Stimulated activated CD4-positive, alpha-beta T cell treated with anti-CD3 and anti-CD28 coated beads, Interleukin-12 subunit alpha, Interleukin-12 subunit beta, amount 100 ng/mL, for 24 hours (primary cell): ENCODE measurements at places on chromosomes 5 and 9.

- no peak for DNase-seq
These were observed 214.9 kb downstream of the PLK2 start for GRCh38 chr5:58244819-58245475.

DNA sequence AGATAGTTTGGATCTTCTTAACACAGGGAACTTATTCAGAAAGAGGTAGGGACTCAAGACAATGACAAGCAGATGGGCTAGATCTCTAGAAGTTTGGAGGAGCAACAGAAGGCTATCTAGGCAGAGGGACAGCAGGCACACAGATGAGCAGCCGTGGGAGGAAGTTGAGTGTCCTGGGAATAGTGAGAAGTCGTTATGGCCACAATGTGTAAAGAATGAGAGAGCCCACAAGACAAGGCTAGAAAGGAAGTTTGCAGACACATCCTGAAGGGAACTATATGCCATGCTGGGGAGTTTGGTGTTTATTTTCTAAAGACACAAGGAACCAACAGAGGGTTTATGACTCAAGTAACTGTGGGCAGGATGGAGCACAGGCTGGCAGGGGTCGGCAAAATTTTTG is 160.6 kb downstream of the PALM2AKAP2 start:
- no peak for DNase-seq

GRCh38 chr5:172335721-172336120 is 52.2 kb upstream of the UBTD2 start:
- DNase-seq: no peak

DNA sequence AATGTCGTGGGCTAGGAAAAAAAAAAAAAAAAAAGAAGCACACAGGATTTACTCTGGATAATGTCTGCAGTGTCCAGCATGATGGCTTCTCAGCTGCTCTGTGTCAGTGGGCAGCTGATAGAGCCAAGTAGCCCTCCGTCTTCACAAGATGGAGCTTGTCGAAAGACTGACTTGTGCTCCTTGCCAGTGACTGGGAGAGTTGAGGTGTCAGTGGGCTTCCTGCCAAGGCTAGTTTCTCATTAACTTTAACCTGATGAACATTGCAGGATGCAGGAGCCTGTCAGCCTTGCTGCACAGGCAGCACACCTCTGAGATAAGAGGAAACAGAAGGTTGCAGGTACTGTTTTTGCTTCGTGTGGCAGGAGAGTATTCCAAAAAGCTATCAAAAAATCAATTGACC is 171.4 kb upstream of the SGCD start:
- no peak for DNase-seq

DNA sequence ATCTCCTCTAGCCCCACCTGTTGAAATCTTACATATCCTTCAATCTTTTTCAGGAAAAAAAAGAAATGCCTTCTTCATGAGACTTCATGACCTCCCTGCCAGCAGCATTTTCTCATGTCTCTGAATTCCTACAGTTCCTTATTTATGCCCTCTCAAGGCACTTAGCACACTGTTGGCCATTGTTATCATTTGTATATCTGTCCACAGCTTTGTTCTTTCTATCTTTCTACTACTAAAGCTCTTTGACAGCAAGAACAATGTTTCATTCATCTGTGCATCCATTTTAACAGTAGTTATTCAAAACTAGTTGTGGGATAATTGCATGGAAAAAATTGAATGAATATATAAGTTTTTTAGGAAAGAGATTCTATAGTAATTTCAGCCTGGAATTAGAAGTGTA is 20.9 kb upstream of the GZMA start:
- DNase-seq: no peak

GRCh38 chr9:87613265-87614111 is 112.4 kb upstream of the CTSL start:
- no peak for DNase-seq

DNA sequence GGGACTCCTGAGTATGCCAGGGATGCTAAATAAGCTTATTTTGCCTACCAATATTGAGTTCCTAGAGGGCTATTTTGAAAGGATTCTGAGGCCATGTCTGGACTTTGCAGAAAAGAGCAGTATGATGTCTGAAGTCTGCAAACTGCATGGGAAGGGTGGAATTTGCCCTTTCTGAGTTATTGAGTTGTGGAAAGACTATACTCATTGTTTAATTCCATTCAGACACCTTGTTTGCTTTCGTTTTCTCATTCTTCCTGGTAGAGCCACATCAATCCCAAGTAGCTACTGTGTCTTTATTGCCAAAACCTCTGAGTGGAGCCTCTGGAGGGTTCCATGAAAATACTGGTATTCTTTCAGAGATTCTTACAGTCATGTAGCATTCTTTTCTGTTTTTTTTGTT is 50.9 kb upstream of the PPP1R2B start:
- no peak for DNase-seq

- DNase-seq: no peak
These were observed 108.7 kb upstream of the PRLR start for GRCh38 chr5:35339006-35339405.

- DNase-seq: no peak
These were observed 6.8 kb upstream of the FEM1C start for GRCh38 chr5:115551415-115551814.

DNA sequence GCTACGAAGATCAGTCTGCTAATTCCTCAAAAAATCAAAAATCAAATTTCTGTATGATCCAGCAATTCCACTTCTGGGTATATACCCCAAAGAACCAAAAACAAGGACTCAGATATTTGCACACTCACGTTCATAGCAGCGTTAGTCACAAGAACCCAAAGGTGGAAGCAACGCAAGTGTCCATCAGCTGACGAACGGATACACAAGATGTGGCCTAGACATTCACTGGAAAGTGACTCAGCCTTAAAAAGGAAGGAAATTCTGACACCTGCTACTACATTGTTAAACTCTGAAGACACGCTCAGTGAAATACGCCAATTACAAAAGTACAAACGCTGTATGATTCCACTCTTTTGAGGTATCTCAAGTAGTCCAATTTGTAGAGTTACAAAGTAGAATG is 93.3 kb downstream of the OTULIN start:
- no peak for DNase-seq

- no peak for DNase-seq
These were observed 136.2 kb downstream of the LIFR start for GRCh38 chr5:38420246-38420645.

DNA sequence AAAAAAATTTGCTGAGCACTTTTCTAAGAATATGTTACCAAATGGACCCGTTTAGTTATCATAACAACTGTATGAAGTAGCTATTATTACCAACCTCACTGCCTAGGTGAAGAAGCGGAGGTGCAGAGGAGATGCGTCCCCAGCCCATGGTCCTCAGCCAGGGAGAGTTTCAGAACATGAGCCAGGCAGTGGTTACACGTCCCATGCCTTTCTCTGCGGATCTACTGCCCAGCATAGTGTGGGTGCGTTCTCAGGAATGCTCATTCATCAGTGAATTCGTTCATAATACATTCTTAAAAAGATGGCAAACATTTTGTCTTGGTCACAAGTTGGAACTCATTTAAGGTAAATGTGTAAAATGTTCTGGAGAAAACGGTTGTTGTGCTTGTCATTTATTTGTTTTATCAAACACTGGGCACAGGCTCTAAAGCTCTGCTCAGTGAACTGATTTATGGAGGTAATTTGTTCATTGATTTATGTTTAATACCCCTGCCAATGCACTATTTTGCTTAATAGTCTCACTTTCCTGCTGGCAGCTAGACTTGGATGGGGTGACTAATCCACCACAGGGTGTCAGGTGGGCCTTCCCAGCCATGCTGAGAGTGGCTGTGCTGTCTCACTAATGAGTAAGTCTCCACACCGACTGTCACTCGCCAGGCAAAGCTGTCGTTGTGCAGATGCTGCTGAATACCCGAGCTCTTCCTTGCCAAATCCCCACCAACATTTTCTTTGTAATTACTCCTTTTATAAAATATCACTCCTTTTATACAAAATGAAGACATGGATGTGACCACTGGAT is 248.8 kb downstream of the TENT4A start:
- DNase-seq: no peak
